ENCODE measurements at places on chromosomes 1 and 21.
A peak's percentile ranks its signal among the peaks of the same experiment; 100 is the strongest.

DNA sequence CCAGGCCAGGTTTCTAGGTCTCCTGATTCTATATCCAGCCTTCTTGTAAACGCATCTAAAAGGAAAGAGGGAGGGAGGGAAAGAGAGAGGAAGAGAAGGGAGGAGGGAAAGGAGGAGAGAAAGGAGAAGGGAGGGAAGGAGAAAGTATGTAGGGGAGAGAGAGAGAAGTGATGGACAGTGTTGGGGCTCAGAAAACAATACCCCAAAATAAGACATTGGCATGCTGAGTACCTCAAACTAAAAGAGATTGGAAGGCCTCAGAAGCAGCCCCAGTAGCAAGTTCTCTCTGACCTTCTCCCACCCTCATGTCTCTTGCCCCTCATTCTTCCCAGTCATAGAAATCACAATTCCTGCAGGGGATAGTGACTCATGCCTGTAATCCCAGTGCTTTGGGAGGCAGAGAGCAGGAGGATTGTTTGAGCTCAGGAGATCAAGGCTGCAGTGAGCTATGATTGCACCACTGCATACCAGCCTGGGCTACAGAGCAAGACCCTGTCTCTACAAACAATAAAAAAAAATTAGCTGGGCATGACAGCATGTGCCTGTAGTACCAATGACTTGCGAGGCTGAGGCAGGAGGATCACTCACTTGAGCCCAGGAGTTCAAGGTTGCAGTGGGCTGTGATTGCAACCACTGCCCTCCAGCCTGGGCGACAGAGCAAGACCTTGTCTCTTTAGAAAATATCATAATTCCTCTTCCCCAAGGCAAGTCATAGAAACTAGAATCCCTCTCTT, 51.2 kb downstream of the DNTTIP2 start:
- DNase-seq: no peak

DNA sequence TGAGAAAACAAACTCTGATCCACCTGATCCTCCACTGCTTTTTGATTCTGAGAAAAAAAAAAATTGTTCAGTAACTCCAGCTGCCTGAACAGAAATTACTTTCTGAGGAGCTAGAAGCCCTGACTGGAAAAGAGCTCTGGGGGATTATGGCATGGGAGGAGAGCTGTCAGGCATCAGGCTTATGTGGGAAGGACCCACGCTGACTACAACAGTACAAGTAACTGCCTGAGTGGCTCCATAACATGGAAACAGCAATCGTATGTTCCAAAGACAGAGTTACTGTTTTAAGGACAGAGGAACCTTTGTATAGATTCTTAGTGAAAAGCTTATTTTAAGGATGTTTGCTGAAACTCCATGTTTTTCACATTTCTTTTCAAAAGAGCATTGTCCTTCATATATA, 1.2 kb upstream of the ANGPTL7 start:
- DNase-seq: peak; percentile 87

DNA sequence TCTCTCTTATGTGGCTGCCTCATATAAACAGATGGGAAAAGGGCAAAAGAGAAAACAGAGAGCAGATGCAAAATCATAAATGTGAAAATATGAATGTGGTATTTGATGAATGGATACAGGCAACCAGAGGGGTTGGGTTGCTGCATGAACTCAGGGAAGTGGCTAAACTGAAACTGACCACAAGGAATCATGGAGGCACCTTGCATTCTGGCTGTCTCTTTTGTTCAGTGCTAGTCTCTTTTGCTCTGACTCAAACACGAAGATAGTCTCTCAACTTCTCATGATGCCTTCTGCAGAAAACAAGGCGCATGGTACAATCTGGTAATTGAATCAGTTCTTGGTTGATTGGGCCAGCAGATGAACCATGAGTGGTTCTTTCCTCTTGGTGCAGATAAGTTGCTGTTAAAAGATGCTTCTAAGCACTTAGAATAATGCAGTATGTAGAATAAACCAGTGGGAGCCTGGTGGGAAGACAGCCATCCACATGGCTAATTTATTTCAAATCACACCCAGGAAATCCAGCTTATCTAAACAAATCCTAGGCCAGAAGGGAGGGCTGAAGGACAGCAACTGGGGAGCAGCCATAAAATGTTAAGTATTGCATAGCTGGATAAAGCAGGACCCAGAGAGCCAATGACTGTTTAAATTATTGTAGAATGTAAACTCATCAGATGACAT, 64.2 kb downstream of the HLX start:
- DNase-seq: no peak

DNA sequence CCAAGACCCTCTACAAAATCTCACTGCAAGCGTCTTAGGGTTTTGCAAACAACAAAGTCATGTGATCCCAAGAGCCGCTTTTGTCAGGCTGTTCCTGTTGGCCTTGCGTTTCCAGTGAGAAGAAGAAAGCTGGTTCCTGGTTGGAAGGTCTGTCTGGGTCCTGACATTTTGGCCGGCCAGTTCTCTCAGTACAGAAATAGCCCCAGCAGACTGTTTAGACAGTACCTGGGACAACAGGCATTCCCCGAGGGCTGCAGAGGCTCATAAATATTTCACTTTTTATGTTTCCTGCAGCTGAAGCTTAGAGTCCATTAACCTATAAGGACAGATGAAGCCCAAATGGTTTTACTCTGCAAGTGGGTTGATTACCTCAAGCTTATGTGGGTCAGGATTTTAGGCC, 8.6 kb downstream of the GPR137B start:
- no peak for DNase-seq
